ENCODE measurements at places on chromosomes 11 and 22.

DNA sequence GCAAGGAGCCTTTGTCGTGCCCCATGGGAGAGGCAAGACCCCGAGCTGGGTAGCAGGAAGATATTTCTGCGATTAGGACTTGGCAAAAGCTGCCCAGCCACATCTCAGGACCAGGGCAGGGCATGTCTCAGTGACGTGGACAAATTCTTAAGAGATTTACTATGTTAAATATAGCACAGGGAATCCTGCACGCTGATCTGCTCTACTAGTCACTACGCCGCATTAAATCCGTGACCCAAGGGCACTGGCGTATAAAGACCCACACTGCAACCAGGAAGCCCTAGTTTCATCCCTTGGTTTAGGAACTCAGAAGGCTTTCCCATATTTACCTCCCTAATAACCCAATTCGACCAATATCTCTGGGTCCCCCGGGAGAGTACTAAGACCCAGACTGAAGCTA lies 35.1 kb downstream of the AP1B1 start:
- DNase-seq: no peak

DNA sequence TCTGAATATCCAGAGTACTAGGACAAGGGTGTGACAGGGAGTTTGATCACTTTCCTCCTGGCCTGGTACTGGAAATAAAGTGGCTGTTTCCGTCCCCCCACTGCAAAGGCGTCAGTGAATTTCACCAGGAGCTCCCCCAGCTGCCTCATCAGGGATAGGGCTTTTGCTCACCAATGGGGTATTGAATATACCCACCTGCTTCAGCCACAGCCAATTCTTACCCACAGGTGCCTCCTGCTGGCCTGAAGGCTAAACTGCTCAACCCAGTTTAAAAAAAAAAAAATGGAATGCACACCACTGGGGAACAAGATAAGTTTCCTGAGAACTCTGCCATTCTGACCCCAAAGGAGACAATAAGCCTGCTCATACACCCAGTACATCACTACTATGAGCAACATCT lies 65.3 kb upstream of the MS4A8 start:
- DNase-seq: no peak

DNA sequence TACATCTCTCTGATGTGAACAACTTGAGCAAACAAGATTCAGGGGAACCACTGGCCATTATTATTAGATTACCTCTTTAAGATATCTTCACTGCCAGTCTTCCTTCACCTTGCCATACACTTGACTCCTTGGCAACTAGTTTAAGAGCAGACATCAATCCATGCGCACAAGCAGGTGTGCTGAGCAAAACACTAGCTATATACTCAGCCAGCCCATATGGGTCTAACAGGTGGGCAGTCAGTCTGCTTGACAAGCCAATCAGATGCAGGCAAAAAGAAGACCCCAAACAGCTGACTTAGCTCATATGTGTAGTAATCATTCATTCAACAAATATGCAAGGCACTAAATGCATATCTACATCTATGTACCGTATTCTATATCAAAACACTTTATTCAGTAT lies 101.2 kb downstream of the SIK3 start:
- DNase-seq: no peak

- DNase-seq: no peak
These were observed 1.5 kb downstream of the MISFA start for GRCh38 chr11:18600915-18601569.

DNA sequence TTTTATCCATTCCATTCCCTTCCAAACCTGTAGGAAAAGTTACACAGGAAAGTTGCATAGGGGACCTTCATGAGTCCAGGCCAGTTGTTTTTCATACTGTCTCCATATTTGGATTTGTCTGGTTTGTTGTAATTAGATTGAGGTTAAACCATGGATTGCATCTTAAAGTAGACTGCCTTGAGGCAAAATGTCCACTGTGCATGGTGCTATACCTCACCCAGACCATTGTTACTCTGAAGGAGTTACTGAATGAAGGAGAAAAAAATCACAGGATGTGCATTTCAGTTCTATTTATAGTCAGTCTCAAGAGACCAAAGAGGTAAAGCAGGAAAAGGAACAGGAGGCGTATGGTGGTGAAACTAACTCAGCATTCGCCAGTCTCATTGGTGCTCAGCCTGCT lies 29.6 kb upstream of the L3MBTL2 start:
- no peak for DNase-seq

GRCh38 chr11:80841675-80842074 lies 1400.8 kb upstream of the TENM4 start:
- no peak for DNase-seq

DNA sequence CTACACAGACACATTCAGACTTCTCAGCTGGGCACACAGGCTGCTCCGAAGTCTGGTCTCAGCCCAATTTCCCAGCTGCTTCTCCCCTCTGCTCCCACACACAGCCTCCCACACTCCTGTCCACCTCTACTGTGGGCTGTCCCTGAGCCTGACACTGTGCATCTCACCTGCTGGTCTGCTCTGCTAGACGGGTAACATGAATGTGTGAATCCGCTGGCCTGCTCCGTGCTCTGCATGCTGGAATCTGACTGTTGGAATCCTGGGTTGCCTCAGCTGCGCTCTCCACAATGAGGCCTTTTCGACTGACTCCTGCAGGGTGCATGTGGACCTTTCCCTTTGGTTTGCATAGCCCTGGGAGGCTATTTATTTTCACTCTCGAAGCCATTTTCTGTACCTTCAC lies 489.5 kb upstream of the B3GAT1 start:
- no peak for DNase-seq
